ENCODE measurements at places on chromosomes 16 and 17. TPM values are rescaled to one million over a fixed set of nuclear protein-coding genes. Genes with fewer than 3 reads are reported as not detected.

The EEF2K gene
- 40.8 TPM for total RNA-seq

The CD300LB gene
- 0.82 TPM for total RNA-seq

The IL4R gene
- total RNA-seq = 79.8 TPM

The KRTAP1-3 gene
- not detected for total RNA-seq

The QPRT gene
- total RNA-seq = 23.1 TPM

The NUP88 gene
- total RNA-seq = 30.0 TPM

The GPR142 gene
- total RNA-seq = not detected

The ICAM2 gene
- total RNA-seq = 58.7 TPM

The MYH13 gene
- not detected for total RNA-seq

The CDK3 gene
- total RNA-seq = 7.8 TPM

The CTRB2 gene
- not detected for total RNA-seq

The TMEM238L gene
- total RNA-seq = not detected
